ENCODE measurements at places on chromosomes 3 and 15.

DNA sequence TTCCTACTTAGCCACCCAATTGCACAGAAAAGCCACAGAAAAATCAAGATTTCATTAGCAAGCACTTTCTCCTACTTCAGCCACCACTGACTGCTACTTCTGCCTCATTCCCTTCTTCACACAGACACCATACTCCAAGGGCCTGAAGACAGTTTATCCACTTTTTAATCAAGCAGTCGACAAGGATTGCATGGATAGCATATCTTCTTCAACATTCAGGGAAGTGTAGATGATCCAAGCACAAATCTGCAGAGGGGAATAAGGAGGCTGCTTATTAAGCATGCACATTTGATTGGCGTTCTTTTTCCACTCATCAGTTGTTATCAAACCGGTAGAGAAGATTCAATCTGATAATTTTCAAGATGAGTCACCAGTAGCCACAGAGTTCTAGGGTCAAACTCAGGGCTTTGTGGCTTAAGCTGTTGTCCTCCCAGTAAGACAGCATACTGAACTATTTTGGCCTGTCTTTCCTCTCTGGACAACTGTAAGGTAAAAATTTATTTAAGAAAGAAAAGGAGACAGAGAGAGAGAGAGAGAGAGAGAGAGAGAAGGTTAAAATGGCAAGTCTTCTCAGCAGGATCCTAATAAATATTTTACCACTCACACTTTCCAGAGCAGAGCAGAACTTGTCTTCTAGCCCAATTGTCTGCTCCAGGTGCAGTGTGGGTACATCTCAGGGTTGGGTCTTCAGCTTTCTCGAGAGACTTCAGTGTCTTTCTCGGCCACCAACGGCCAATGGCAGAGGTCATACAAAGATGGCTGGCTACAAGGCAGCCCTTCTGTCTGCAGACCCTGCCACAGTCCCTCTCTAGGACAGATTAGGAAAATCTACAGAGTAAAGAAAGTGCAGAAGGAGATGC, 80.6 kb upstream of the BHLHE40 start:
- DNase-seq, result no peak

DNA sequence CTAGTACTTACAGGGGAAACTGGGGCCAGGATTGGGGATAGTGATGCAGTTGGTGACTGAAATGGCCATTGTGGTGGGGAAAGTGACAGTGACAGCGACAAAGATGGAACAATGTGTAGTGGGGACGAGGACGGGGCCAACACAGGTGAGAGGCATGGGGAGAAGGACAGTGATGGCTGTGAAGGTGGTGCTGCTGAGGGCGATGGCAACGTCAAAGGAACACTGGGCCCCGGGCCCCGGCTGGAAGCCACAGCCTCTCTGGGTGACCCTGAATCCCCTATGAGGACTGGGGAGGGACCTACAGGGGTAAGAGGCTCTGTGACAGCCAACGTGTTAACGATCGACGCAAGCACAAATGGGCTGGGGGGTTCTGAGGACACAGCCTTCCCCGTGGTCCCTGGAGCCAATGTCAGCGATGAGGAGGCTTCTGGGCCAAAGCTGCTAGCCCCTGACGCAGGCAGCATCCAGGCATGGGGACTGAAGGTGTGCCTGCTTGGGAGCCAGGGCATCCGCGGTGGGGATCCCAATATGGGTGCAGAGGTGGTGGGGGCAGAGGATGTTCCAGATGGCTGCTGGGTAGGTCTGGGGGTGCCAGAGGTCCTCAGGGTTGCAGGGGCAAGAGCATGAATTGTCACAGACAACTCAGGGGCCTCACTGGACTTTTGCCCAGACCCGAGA, 25.2 kb upstream of the GOLGA6C start:
- no peak for DNase-seq

- DNase-seq, result no peak
Measured at GRCh38 chr3:71551311-71551919, 32.1 kb downstream of the FOXP1 start.

DNA sequence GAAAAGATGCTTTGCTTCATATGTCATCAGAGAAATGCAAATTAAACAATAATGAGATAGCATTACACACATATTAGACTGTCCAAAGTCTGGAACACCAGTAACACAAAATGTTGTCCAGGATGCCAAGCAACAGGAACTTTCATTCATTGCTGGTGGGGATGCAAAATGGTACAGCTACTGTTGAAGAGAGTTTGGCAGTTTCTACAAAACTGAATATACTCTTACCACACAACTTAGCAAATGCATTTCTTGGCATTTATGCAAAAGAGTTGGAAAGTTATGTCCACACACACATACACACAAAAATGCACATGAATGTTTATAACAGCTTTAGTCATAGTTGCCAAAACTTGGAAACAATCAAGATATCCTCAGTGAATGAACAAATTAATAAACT, 195.2 kb upstream of the MME start:
- DNase-seq, result no peak

- no peak for DNase-seq
Measured at GRCh38 chr15:44075535-44075934, 119.5 kb downstream of the FRMD5 start.

GRCh38 chr3:193948459-193948858, 187.5 kb upstream of the HES1 start:
- DNase-seq, result no peak

DNA sequence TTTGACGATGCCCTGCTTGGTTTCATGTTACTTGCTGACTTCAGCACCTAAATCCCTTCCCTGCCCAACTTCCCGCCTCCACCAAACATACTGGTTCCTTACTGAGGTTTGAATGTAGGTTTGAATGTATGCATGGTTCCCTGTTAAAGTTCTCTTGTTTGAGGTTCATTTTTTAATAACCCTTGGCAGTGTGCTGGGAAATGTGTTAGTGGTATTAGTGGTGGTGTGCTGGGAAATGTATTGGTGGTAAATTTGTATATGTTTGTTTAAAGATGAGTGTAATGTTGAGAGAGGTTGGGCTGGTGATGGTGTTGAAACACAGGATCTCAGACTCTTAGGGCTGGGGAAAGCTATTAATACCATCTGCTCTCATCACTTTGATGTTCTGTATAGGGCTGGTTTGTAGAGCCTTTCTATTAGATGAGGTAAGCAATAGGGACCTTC, 392.7 kb downstream of the PTPRG start:
- DNase-seq, result no peak

- no peak for DNase-seq
Measured at GRCh38 chr15:44347495-44347894, 59.0 kb downstream of the GOLM2 start.

GRCh38 chr15:73650416-73651126, 17.4 kb upstream of the NPTN start:
- no peak for DNase-seq

- DNase-seq, result no peak
Measured at GRCh38 chr15:66284271-66284670, 9.1 kb upstream of the DIS3L start.

GRCh38 chr3:145244327-145244726, 916.7 kb downstream of the PLOD2 start:
- no peak for DNase-seq

DNA sequence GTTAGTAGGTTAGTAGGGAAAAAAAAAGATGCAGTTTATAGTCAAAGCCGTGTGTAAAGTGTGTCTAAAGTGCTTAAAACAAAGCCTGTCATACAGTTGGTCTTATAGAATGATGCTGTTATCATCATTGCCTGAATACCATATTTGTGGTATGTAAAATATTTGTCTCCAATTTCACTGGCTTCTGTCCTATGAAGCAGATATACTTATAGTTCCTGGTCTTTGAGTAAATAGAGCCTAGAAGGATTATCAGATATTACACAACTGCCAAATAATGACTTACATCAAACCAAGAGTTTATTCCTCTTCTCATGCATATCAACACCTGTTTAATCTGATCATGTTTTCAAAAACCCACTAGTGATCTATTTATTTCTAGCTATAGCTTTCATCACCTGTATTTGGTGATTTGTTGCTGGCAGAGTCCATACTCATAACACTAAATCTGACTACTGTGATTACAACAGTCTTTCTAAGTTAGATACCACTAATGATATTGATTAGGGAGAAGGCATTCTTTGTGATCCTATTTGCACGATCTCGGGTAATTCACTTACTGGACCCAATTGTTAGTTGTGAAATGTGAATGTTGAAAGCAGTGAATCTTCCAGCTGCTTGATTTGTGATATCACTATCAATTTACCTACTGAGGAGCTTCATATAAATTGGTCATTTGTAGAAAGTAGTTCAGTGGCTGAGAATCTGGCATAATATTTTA, 413.7 kb downstream of the LPP start:
- no peak for DNase-seq

DNA sequence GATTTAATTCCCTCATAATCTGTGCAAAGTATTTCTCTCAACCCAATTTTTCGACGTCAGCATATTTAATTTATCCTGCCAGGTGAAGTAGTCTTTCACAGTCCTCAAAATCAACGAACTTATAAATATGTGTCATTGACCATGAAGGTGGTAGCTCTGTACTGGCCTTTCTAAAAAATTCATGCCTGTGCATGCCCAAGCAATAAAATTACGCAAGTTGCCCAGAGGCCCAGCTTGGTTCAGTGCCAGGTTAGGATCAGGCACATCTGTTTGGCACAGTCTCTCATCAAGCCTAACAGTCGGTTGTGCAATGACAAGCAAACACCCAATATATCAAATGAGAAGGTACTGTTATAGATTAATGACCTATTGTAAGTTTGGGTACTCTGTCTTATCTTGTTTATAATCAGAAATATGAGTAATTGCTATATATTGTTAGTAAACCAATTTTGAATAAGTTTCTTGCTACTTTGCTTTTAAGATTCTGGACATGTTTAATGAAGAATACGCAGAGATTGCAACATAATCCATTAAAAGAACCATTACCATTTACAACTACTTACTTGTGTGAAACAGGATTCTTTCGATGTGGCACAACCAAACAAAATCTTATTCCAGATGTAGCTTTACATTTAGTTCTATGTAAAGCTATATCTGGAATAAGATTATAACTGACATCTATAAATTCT, 159.0 kb upstream of the IL12A start:
- no peak for DNase-seq

- DNase-seq, result no peak
Measured at GRCh38 chr3:13770170-13771169, 109.4 kb downstream of the WNT7A start.

GRCh38 chr3:13515786-13516759, 32.9 kb upstream of the FBLN2 start:
- DNase-seq, result no peak
